M059J (cell line): ENCODE measurements at places on chromosomes 7 and 10.

DNA sequence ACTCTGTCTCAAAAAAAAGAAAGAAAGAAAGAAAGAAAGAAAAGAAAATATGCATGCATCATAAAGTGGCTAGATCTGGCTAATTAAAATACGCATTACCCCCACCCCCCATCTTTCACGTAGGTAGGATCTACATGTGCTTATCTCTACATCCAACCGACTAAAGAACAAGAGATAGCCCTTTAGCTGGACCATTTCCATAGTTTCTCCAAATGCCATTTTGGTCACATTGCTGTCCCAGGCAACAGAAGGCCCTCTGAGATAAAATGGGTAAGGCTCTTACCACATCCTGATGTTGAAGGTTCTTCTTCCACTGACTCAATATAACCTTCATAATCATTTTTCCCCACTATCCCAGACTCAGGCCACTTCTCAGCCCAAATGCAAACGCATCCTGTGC lies 31.5 kb downstream of the PIK3AP1 start:
- DNase-seq = no peak

DNA sequence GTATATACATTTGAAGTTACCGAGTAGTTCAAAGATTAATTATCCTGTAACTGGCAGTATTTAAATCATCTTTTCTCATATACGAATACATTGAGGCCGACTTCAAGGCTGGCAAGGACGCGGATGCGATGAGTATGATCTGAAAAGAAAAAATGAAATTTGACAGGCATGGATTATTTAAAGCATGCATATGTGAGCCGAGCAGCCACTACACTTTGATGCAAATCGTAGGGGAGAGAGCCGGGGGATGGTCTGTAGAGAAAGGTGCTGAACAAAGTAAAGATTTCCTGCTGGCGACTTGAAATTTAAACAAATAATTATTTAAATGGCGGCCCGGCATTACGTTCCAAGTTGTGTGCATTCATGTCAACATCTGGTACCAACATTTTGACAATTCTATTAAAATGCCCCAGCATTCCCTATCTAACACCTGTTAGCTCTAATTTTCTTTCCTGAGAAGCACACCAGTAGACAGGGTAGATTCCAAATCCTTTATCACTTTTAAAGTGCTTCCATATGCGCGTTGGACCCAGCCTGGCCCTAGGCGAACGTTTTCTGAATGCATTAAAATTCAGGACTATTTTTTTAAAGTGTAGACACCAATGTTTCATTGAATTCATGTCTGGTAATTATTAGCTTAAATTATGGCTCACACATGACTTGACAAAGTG lies 188.7 kb downstream of the EMX2 start:
- no peak for DNase-seq

GRCh38 chr7:36224934-36225858 lies 72.1 kb downstream of the EEPD1 start:
- DNase-seq = no peak

DNA sequence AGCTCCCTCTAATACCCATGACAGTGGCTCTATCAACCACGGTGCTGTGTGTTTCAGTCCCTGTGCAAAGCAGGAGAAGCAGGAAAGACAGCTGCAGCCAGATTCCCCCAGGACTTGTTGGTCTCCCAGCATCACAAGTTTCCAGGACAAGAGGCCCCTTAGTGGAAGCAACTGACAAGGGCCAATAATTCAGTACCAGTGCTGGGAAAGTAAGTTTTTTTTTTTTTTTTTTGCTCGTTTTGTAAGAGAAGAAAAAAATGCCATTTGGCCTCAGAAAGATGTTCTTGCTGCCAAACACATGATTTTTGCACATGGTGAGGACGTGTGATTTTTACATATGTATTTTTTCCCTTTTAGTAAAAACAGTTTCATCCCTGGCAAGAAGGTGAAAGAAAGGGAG lies 284.2 kb upstream of the ZMIZ1 start:
- no peak for DNase-seq

DNA sequence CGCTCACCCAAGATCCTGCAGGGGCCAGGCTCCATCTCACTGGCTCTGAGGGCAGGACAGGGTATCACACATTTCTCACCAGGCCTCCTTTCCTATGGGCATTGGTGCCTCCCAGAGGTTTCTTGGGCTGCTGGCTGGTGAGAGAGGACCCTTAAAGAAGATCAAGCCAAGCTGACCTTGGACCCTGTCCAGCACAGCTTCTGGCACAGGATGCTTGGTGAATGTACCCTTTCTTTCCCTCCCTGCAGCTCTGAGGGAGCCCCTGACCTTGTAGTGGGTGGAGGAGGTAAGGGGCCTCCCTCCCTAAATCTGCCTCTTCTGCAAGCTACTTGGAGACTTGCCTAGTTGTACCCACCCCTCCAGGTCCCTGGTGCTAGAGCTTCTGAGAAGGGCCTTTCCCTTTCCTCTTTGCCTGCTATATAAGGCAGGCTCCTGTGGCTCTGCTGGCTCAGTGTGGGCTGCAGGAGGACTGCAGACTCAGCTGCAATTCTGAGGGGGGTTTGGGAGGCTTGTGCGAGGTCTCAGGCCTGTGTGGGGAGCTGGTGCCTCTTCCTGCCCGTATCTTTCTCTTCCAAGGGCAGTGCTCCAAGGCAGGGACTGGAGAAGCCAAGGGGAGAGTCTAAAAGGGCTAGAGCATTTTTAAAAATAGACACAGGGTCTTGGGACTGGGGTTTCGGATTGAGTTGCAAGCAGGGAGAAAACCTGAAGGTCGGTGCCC lies 11.7 kb upstream of the TRIM8 start:
- peak; percentile 39 for DNase-seq

DNA sequence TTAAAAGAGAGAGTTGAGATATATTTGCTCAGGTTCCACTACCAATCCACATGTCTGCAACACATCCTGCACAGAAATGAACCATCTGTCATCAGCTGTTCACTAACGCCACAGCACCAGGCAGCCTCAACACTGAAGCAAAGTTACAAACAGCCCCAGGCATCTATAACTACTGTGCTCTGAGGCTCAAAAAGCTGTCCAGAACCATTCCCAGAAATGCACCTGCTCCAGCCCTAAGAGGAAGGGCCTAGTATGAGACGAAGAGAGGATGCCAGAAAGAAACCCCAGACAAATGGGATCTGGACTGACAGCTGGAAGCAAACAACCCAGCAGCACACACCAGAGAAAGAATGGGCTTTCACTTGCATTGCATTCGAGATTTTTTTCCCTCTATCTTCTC lies 159.3 kb downstream of the ELMO1 start:
- DNase-seq = no peak

DNA sequence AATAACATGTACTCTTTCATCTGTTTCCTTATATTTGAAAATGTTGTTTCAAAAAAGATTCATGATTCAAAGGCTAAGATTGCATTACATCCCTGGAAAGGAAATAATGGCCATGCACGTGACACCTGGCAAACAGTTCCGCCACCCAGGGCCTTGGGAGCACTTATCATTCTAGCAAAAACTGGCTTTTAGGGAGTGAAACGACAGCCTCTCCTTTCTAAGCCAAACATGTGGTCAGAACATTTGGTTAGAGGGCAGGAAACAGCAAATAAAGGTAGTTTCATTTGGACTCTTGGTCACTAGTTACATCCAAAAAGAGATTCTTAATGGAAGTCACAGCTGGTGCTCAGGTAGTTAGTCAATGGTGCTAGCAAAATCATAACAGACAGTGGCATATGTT lies 83.5 kb downstream of the FAS start:
- DNase-seq = peak; percentile 51

DNA sequence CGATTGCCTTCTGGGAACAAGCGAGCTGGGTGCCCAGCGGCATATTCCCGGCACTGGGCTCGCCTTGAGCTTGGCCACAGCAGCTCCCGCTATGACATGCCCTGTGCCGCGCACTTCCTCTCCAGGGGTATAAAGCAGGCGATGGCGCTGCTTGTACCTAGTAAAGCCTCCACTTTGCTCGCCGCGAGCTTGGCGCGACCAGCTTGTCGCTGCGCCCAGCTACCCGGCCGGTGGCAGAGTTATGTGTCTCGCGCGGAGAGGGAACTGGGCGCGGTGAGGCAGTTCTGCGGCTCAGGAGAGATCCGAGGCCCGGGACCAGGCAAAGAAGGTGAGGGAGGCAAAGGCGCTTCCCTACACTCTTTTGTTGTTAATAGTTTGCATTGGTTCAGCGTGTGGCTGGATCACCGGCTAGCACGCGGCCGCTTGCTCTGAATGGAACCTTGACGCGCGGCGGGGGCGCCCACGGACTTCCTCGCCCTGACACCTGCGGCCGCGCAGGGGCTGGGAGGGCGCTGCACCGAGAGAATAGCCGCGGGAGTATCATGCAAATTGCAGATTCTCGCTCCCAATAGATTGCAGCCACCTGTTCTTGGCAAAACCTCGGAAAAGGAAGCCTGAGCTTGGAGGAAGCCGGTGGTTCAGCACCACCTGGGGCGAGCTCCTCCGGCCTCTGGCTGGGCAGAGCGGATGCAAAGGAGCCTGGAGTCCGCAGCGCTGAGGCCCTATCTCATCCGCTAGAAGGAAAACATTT lies 3.0 kb upstream of the BUB3 start:
- peak; percentile 24 for DNase-seq

DNA sequence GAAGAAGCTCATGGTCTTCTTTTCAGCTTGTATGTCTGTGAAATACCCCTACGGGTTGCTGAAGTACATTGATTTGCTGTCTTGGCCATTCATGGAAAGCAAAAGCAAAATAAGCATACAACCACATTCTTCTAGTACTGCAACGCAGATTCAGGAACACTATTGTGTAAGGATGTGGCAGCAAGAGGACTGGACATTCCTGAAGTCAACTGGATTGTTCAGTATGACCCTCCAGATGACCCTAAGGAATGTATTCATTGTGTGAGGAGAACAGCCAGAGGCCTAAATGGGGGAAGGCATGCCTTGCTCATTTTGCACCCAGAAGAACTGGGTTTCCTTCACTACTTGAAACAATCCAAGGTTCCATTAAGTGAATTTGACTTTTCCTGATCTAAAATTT lies 133.4 kb upstream of the ANKRD1 start:
- peak; percentile 4 for DNase-seq

- DNase-seq = no peak
These were observed 802.5 kb downstream of the GRM8 start for GRCh38 chr7:126450269-126450671.

DNA sequence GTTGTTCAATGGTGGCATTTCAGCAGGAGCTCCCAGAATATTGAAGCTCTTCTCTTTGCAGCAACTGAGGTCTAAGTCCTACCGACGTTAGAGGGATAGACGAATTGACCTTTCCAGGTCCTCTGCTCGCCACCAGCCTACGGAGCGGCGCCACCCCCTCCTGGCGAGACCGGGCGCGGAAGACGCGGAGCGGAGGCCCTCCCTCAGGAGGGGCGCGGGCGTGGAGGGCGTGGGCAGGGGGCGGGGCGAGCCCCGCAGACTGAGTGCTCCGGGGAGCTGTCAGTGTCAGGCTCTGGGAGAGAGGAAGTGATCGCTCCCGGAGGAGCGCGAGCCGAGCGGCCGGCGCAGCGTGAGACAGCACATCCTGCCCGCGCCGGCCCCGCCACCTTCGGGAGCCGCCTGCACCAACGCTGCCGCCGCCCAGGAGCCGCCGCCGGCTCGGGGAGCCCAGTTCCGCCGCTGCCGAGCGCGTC lies at the start of gene DYNC1I1:
Gene DYNC1I1 (plus strand): TSS at position 257 of the 473 bp plus-strand sequence. CDS start 32,176 bp downstream, outside the sequence.
- DNase-seq = peak; percentile 73

DNA sequence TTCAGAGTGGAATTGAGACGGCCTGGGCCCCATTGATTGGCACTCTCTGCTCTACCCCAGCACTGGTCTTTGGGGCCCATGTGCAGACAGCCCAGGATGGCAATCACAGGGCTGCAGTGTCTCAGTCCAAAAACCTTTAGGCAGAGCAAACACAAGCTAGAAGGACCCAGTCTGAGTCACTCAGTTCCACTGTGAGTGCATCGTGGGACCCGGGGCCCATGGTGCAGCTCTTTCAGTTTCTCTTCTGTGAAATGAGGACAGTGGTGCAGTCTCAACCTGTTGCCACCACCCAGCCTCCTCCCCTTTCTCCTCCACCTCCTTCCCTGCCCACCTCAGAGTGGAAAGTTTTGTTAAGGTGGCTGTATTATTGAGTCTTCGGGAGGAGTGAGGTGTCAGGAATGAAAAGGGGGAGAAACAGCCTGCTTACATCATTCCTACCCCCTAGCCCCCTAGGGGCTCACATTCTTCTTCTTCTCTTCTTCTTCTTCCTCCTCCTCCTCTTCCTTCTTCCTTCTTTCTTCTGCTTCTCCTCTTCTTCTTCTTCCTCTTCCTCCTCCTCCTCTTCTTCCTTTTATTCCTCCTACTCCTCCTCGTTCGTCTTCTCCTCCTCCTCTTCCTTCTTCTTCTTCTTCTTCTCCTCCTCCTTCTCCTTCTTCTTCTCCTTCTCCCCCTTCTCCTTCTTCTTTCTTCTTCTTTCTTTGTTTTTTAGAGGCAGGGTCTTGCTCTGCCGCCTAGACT lies 19.5 kb upstream of the CARD11 start:
- peak; percentile 46 for DNase-seq

DNA sequence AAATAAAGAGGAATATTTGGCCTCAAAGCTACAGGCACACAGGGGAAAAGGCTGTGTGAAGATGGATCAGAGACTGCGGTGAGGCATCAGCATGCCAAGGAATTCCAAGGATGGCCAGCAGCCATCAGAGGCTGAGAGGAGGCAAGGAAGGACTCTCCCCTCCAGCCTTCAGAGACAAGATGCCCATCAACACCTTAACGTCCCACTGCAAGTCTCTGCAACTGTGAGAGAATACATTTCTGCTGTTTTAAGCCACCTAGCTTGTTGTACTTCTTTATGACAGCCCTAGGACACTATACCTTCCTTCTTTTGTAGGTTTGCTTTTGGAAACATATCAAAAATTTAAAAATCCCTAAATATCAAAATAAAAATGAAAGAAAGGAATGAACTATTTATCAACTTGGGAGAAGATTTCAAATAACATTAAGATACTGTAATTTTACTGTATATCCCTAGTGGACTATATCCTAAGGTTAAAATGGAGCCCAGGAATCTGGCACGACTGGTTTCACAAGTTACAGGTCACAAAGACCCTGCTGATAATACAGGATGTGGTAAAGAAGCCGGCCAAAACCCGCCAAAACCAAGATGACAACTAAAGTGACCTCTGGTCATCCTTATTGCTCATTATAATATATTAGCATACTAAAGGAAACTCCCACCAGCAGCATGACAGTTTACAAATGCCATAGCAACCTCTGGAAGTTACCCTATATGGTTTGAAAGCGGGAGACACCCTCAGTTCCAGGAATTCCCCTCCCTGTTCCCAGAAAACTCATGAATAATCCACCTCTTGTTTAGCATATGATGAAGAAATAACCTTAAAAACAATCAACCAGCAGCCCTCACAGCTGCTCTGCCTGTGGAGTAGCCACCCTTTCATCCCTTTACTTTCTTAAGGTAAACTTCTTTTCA lies 185.2 kb downstream of the AVL9 start:
- peak; percentile 92 for DNase-seq

GRCh38 chr10:3865565-3865964 lies 80.6 kb upstream of the KLF6 start:
- DNase-seq = no peak

GRCh38 chr7:132869166-132869861 lies 212.6 kb downstream of the CHCHD3 start:
- no peak for DNase-seq
